ENCODE measurements at places on chromosomes 12 and 14.

DNA sequence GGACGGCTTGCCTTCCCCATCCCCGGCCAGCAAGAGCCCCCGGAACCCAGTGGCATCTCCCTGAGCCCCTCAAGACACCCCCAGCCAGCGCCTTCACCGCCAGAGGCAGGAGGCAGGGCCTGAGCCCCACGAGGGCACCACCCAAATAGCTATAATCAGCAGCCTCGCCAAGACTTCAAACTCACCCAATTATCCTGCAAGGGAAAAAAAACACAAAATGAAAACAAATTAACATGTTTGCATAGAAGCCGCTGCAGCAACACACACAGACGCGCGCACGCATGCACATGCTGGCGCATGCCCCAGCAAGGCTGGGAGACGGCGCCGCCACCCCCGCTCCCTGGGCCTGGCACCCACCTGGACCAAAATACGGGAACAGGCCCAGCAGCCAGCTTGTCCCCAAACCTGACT, 15.8 kb downstream of the FAM222A start:
- no peak for DNase-seq

DNA sequence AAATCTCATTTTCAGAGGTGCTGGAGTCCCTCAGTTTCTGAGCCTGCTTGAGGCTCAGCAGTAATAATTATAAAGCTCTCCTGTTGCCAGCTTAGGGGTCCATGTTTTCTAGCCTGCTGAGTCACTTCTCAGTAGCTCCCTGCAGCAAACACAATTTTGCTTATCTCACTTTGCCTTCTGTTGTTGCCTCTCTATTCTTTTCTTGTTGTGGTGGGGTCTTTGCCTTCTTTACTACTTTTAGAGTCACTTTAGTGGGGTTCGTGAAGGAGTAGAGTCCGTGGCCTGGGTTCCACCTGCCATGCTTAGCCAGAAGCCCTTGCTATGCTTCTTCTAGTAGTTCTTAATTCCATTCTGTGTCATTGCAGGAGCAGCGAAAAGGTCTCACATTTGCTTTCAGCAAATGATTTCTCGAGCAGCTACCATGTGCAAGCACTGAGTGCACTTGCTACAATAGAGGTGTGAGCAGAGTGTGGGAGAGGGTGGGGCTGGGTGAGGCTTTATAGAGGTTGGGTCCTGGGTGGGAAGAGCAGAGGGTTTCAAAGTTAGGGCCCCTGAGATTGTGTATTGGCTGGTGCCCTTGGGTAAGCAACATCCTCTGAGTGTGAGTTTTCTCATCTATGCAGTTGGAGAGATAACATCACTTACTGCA, 114.3 kb downstream of the ADCK1 start:
- DNase-seq: no peak

DNA sequence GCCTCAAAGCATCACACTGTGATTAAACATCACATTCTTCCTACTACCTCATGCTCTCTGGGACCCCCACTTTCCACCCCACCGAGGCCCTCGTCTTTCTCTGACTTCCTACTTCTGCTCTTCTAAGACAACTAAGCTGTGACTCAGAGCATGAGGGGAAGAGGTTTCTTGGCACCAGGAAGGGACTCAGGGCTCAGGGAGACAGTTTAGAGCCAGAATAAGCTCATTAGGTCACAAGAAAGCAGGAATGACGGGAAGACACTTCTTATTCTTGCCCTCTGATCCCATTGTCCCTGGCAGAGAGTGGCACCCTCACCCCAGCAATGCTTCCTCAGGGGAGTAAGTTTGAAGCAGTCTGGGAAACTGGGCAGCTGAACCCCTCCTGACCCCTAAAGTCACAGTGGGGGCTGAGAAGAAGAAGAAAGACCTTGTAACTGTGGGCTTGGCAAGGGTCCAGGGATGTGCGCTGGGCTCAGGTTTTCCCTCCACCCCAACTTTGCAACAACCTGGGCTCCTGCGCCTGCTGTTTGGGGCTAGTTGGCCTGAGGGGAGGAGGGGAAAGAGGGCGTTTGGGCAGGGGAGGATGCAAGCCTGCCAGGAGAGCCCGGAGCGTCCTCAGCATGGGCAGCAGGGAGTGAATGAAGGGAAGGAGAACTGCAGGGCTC, 64.6 kb upstream of the ACTN1 start:
- DNase-seq: no peak

DNA sequence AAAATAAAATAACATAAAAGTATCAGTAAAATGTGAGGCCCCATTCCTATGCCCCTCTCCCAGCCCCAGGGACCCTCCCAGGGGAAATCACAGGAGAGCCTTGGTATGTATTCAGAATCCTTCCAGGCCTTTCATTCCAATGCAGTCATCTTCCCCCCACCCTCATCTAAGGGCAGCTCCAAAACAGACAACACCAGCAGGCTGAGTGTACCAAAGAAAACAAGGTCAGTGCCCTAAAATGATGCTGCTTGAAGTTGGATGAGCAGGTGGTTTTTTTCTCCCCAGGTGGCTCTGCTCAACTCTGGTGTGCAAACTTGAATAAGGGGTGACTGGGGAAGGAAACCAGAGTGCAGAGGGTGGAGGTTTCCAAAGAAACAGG, 56.2 kb downstream of the TSPAN9 start:
- no peak for DNase-seq

GRCh38 chr14:74804219-74804825, 41.2 kb downstream of the YLPM1 start:
- DNase-seq: peak; percentile 41

GRCh38 chr12:57112492-57113294, 1.5 kb upstream of the STAT6 start:
- no peak for DNase-seq

DNA sequence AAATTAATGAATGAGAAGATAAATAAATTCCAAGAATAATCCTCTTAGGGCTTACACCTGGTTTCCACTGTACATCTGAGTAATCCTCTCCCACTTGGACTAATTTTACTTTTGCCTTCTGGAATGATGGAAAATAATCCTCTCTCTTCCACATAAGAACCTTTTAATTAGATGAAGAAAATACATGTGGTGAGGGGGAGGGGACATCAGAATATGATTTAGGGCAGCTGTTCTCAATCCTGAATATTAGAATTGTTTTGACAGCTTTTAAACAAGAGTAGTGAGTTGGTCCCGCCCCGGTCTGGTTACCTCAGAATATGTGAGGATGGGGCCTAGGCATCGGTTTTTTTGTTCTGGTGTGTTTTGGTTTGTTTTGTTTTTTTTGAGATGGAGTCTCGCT, 51.5 kb downstream of the HECTD4 start:
- no peak for DNase-seq

DNA sequence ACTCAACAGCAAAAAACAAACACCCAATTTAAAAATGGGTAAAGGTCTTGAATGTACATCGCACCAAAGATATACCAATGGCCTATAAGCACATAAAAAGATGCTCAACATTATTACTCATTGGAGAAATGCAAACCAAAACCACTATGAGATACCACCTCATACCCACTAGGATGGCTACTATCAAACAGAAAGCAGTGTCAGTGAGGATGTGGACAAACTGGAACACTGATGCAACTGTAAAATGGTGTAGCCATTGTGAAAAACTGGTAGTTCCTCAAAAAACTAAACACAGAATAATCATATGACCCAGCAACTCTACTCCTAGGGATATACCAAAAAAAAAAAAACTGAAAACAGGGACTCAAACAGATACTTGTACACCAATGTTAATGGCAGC, 49.3 kb downstream of the CDK17 start:
- DNase-seq: no peak

DNA sequence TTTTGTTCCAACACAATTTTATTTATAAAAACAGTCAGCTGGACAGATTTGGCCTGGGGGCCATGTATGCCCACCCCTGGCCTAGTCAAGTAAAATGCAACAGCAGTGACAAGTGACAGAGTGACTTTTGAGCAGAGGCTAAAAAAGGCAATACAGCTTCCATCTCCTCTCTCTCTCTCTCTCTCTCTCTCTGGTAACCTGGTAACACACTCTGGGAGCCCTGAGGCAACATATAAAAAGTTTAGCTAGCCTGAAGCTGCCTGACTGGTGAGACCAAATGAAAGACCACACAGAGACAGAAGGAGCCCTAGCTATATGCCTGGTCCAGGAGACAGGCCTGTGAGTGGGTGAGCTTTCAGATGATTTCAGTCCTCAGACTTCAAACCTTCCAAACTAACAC, 105.4 kb downstream of the DENND5B start:
- DNase-seq: no peak

- DNase-seq: no peak
Measured at GRCh38 chr12:108148521-108149074, 19.5 kb downstream of the WSCD2 start.

GRCh38 chr14:103061482-103061976, 4.2 kb upstream of the CDC42BPB start:
- no peak for DNase-seq

DNA sequence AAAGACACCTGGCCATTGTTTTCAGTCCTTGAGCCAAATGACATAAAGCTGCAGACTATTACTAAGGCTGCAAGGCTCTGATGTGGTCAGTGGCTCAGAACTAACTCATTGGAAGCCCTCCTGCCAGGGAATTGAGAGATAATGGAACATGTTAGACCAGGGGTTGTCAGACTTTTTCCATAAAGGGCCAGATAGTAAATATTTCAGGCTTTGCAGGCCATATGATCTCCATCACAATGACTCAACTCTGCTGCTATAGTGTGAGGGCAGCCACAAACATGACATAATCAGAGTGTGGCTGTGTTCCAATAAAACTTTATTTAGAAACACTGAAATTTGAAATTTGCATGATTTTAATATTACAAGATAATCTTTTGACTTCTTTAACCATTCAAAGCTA, 140.3 kb downstream of the TMEM30B start:
- no peak for DNase-seq

DNA sequence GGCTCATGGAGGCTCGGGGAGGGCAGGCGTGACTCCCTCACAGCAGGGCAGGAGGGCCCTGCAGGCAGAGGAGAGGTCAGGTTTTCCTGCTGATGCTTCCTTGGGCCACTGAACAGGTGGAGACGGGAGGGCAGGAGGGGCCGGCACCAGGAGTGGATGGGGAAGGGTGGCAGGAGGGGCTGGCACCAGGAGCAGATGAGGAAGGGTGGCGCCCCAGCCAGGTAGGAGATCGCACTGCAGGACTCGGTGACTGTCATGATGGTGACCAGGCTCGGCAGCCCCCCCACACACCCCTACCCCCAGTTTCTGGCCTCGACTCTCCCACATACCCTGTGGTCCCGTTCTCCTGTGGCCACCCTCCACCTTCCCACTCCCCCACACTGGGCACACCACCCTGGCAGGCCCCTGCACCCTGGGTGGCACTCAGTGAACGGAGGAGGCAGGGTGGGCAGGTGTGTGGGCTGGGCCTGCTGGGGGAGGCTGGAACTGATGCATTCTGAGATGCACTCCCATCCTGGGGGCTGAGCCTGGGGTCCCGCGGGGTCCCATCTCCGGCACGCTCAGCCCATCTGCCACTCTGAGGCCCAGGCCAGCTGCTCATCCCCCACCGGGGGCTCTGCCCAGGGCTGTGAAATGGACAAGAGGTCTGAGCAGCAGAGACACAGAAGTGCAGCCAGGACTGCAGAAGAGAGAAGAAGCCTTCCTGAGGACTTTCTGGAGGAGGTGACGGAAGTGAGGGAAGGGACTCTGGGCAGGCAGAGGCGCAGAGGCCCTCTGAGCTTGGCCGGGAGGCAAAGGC, 2.8 kb downstream of the NUDT14 start:
- DNase-seq: no peak

GRCh38 chr12:55842681-55843429, at the start of gene MMP19:
Gene MMP19, minus strand, starts transcription at chr12:55842936. Its CDS starts 106 bp downstream, at chr12:55842830.
- no peak for DNase-seq

- no peak for DNase-seq
Measured at GRCh38 chr12:41302979-41303403, 114.9 kb downstream of the PDZRN4 start.

- DNase-seq: no peak
Measured at GRCh38 chr14:33737446-33737845, 213.4 kb downstream of the EGLN3 start.

DNA sequence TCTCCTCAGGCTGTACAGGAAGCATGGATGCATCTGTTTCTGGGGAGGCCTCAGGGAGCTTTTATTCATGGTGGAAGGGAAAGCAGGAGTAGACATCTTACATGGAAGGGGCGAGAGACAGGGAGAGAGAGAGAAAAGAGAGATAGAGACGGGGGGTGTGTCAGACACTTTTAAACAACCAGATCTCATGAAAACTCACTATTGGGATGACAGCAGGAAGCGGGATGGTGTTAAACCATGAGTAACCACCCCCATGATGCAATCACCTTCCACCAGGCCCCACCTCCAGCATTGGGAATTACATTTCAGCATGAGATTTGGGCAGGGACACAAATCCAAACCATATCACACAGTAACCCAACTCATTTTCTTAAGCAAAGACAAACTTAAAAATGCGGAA, 110.0 kb upstream of the EEA1 start:
- no peak for DNase-seq

GRCh38 chr14:31934767-31935266, 142.3 kb upstream of the ARHGAP5 start:
- peak; percentile 88 for DNase-seq

- no peak for DNase-seq
Measured at GRCh38 chr12:112380663-112381405, 1.4 kb downstream of the HECTD4 start.
